ENCODE measurements at places on chromosomes 12 and 14.

DNA sequence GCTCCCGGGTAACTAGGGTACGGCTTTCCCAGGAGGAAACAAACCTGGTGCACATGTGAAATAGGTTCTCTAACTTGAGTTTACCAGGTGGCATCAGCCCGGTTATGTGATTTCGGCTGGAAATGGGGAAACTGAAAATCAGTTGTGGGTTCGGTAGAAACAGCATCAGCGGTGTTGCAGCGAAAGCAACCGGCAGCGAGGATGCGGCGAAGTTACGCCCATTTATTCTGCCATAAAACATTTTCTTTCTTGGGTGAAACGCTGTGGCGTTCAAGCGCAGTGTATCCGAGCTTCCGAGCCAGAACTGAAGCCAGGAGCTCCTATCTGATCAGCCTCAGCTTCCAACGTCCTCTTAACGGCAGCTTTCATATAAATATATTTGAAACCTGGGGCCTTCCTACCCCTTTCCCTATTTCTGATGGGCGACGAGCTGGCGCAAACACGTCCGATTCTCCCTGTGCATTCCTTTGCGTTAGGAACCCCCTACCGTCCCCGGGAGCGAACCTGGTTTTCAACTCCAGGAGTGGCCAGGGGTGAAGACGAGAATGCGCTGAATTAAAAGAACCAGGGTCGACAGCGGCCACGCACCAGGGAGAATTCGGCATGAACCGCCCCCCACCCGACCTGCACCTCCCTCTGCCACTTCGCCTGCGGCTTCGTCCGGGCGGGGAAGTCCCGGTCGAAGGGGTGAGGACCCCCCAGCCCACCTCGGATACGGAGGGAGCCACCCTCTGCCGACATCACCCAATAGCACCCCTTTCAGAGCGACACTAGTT lies 1.6 kb downstream of the DPF3 start:
- peak; percentile 68 for DNase-seq

- no peak for DNase-seq
Measured at GRCh38 chr14:34171431-34172172, 220.7 kb upstream of the EGLN3 start.

GRCh38 chr14:74978416-74978947 lies 23.1 kb upstream of the PGF start:
- no peak for DNase-seq

DNA sequence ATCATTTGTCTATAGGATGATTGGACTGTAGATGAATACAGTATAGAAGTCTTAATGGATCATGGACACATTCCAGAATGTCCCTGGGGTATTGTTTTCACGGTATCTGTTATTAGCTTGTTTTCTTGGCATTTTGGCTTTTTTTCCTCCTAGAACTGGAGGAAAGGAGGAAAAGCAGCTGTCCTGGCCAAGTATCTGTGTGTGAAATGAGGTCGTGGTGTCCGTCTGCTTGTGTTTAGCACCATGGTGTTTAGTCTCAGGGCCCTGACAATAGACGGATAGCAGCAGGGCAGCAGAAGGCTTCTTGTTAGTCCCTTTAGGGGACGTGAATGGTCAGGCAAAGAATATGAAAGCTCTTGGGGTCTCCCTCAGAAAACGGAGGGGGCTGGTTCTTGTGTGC lies 21.2 kb downstream of the FGF6 start:
- no peak for DNase-seq

- no peak for DNase-seq
Measured at GRCh38 chr12:115636546-115636945, 640.9 kb downstream of the MED13L start.

DNA sequence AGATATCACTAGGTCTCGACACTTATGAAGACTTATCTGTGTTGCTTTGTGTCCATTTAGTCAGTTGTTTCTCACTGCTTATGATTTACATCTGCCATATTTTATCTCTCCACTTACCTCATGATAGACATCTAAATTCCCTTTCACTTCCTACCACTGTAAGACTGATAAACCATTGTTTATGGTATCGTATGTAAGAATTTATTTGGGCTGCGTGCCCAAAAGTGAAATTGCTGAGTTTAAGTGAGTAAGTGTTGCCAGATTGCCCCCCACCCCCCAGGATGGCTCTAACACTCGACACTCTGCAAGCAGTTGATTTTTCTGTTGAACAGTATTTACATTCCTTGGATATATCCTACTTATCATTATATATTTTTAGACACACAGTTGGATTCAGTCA lies 69.9 kb upstream of the MON2 start:
- peak; percentile 78 for DNase-seq

DNA sequence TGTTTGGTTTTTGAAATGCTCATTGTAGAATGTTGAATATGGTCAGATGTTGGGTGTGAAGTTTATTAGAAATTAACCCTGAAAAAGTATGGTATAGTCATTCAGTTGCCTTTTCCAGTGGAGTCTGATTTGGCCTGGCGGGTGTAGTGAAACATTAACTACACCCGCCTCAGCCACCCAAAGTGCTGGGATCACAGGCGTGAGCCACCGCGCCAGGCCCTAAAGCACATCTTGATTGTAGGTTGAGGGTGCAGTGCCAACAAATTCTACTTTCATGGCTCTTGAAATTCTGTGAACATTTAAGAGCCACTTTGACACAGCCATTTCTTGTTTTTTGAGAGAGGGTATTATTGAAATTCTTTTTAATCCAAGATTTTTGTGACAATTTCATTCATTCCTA lies 624.9 kb downstream of the DIO2 start:
- DNase-seq = no peak
